Sigmoid colon (tissue), 7 donors: ENCODE measurements at places on chromosomes 6 and 20. TPM values are rescaled to one million over a fixed set of nuclear protein-coding genes. Genes with fewer than 3 reads are reported as not detected.

The YWHAB gene
- 94.2 TPM for total RNA-seq

- no peak for DNase-seq
Measured at GRCh38 chr6:96520171-96521115, 1.2 kb upstream of the UFL1 start.

DNA sequence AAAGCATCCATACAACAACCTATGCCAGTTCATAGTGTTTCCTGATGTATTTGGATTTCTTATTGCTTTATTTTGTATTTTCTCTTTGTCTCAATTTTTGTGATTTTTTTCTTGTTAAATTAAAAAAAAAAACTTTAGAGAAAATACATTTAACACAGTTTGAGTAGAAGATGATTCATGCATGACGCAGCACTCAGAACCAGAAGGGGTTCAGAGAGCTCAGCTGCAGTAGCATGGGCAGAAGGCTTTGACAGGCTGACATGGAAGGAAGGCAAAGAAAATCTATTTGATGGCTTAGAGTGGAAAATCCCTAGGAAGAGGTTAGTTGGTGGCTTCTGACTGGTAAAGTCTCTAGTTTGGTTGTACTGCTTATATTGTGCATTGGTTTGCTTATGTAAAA, 207.2 kb upstream of the STXBP5 start:
- no peak for DNase-seq

DNA sequence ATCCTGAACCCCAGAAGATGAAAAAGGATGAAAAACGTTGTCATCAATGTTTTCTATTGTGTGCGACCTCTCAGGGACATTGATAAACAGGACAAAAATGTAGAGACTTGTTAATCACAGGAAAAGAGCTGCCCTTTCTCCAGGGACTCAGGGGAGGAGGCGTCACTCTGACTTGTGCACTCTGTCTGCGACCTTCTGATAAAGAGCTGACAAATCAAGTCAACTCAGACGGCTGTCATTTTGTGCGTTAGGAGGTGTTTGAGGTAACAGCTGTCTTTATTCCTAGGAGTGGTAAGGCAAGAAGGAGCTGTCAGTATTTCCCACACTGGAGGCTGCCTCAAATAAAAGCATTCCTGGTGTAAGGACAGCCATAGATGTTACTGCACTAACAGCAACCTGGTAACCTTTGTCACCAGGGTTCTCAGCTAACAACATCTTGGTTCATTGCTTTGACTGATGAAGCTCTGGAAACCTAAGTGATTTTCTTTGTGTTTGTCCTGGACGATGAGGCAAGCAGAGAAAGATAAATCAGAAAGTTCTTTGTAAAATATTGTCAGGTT, 38.6 kb upstream of the NXT1 start:
- DNase-seq = no peak

- no peak for DNase-seq
Measured at GRCh38 chr20:61512475-61512874, 260.4 kb downstream of the CDH4 start.

The ATP6V1G2 gene
- total RNA-seq = 5.0 TPM

The SLC22A2 gene
- total RNA-seq = 0.99 TPM

The OR2J3 gene
- total RNA-seq = not detected

GRCh38 chr6:22880686-22881433, 311.5 kb downstream of the HDGFL1 start:
- no peak for DNase-seq

DNA sequence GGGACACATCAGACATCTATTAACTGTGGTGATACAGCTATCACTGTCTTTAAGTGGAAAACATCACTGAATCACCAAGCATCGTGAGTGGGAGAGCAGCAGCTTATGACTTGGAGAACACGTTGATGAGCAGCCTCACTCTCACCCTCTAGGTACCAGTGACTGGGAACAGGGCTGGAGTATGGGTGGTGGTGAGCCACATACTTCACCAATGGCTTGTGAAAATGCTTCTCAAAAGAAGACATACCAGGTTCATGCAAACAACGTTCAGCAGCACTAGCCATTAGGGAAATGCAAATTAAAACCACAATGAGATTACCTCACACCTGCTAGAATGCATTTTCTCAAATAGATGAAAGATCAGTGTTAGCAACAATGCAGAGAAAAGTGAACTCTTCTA, 25.3 kb downstream of the SNX5 start:
- no peak for DNase-seq

- DNase-seq = no peak
Measured at GRCh38 chr6:23659125-23659524, 466.9 kb upstream of the NRSN1 start.

DNA sequence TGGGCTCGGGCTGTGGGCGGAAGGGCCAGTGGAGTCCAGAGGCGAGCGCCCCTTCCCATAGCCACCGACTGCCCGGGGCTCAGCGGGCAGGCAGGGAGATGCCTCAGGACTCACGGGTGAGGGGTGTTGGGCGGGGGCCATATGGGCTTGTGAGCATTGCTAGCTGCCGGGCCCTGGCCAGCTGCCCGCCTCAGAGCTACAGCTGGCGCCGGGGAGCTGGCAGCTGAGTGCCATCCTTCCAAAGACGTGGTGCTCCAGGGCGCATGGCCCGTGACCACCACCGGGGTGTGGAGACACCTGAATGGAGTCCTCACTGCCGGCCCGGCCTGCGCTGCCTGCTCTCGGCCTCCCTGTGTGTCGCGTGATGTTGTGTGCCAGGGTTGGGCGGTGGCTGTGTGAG, 10.6 kb upstream of the RBBP8NL start:
- peak; percentile 86 for DNase-seq

GRCh38 chr20:43525021-43525420, 17.5 kb downstream of the L3MBTL1 start:
- DNase-seq = no peak

- DNase-seq = no peak
Measured at GRCh38 chr6:97885828-97886227, 602.8 kb upstream of the MMS22L start.

The NTSR1 gene
- total RNA-seq = 43.0 TPM

The SEMG1 gene
- not detected for total RNA-seq

DNA sequence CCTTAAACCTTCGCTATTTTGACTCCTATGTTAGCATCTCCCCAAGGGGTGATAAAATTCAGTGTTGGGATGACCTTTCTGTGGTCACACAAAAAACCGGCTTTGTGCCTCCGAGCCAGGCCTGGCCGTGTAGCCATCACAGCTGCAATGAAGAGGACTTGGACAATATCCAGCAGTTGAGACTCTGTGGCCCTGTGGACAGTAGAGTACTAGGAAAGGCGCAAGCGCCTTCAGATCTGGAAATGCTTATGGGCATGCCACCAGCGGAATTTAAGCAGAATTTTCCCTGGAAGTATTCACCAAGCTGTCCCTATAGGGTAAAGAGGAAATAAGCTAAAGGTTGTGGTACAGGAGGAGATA, 63.3 kb upstream of the SLC2A12 start:
- no peak for DNase-seq

DNA sequence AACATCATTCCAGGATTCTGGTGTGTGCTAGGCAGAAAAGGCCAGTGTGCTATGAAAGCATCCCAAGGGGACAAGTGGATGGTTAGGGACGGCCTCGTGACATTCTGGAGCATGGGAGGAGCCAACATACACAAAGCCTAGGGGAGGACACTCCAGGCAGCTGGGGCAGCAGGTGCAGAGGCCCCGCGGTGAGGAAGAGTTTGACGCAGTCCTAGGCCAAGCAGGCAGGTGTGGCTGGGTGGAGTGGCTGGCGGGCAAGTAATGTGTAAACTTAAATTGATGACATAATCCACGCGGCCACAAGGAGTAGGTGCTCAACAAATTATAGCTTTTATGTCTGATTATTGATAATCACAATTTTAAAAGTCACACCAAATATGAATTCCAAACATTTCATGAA, 93.6 kb downstream of the TMEM242 start:
- DNase-seq = peak; percentile 42

DNA sequence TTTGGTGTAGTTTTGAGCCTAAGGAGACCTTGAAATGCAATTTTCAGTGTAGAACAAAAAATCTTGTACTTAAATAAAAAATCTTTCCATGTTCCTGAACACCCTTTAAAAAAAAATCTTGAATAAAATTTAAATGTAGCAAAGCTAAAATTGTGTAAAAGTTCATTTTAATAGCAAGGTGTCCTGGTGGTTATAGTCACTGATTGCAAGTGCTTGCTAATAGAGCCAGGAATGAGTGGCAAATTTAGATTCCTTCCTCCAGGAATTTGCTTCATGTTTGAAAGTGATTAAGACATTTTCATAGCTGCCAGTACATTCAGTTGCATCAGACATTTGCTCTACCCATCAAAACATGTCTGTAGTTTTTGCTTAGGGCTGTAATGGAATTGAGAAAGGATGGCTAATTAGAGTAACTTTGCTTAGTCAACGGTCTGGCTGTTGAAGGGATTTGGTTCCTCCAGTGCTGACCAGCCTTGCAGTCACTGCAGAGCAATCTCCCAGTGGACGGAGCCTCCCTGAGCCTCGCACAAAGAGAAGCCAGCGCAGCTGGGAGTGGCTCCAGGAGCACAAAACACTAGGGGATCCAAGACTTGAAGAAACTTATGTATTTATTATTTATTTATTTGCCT, 36.5 kb downstream of the AKAP12 start:
- DNase-seq = peak; percentile 78

GRCh38 chr6:22878706-22879105, 309.3 kb downstream of the HDGFL1 start:
- DNase-seq = no peak

- DNase-seq = no peak
Measured at GRCh38 chr6:112486454-112486853, 139.3 kb downstream of the RFPL4B start.

DNA sequence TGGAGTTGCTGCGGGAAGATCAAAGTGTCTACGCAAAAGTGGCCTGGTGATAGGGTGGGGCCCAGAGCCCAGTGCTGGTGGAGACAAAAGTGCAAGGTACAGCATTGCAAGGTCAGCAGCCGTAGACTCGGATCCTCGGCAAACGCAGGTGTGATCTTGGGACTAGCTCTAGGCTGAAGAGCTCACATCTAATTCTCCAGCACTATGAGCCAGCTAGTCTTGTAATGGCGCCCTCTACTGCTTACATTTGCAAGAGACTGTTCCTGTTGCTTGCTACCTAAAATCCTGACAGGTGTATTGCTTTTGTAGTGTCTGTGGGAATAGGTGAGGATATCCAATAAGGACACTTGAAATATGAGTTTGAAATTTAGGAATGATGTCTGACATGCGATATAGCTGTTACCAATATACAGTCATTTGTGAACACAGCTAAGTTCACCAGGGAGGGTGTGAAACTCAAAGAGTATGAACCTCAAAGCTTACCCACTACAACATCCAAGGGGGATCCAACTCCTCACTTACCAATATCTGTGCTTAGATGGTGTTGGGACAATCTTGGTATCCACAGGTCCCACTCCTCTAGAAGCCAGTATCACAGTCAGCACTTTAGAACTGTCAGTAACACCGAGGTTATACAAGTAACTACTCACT, 58.4 kb downstream of the PDE7B start:
- no peak for DNase-seq

- DNase-seq = no peak
Measured at GRCh38 chr20:3068075-3068474, 3.3 kb upstream of the OXT start.

- no peak for DNase-seq
Measured at GRCh38 chr6:103273048-103273447, 1586.7 kb downstream of the HACE1 start.

DNA sequence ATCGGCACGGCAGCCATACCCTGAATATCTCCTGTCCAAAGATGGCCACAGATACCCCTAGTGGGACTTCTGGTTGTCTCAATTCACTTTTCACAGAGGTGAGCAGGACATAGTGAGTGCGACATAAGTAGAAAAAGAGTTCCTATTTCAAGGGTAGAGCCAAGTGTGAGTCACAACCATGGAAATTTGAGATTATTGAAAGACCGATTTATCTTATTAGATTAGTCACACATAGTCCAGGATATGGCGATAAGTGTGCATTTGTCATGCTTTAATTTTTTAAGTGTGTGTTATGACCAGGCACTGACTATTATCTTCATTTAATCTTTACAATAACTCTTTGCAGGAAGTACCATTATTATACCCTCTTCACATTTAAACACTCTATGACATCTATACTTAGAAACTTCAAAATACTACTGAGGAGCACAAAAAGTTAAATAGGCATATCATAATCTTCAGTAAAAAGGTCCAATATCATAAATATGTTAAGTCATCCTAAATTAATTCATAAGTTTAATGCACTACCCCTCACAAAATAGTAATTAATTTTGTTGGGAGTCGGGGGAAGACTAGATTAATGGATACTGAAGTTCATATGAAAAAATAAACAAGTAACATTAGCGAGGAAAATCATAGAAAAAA, 13.4 kb upstream of the TNFAIP3 start:
- DNase-seq = no peak

The CAGE1 gene
- not detected for total RNA-seq

DNA sequence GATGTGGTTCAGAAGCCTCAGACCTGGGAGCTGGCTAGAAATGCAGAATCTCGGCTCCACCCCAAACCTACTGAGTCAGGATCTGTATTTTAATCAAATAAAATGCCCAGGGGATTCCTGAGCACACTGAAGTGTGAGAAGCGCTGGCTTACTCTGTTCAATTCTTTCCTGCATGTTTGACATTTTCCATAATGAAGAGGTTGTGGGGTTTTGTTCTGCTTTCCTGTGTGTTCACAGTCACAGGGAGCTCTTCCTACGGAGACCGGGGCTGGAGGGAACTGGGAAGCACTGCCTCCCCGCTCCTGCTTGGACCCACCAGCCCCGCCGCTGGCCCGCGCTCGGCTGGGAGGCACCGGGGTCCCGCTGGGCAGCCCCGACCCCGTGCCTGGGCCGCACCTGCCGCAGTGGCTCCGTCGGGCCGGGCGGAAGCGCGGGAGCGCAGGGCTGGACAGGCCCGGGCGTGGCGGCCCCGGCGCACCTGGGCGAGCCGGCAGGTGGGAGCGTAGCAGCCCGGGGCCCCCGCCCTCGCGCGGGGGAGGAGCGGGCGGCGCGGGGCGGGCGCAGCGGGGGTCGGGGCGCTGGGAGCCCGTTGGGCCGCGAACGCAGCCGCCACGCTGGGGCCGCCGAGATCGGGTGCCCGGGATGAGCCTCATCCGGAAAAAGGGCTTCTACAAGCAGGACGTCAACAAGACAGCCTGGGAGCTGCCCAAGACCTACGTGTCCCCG, at the start of gene MAPK13:
Gene MAPK13 (plus strand): TSS at position 573 of the 726 bp plus-strand sequence. CDS start 70 bp downstream, at position 643.
- no peak for DNase-seq

GRCh38 chr6:90082847-90083246, 188.6 kb downstream of the GJA10 start:
- DNase-seq = no peak

GRCh38 chr6:56909115-56909907, 45.6 kb upstream of the BEND6 start:
- no peak for DNase-seq

The MYLK2 gene
- 0.81 TPM for total RNA-seq

The DUSP15 gene
- total RNA-seq = 2.0 TPM

The ENPP4 gene
- 16.4 TPM for total RNA-seq
